ENCODE measurements at places on chromosomes 16 and 17.

GRCh38 chr16:67537270-67537635, 8.6 kb downstream of the RIPOR1 start:
- peak; percentile 30 for DNase-seq

- no peak for DNase-seq
Observed at GRCh38 chr17:63295839-63296590, 150.1 kb downstream of the CYB561 start.

- DNase-seq: no peak
Observed at GRCh38 chr16:85400305-85401205, 212.6 kb upstream of the GSE1 start.

DNA sequence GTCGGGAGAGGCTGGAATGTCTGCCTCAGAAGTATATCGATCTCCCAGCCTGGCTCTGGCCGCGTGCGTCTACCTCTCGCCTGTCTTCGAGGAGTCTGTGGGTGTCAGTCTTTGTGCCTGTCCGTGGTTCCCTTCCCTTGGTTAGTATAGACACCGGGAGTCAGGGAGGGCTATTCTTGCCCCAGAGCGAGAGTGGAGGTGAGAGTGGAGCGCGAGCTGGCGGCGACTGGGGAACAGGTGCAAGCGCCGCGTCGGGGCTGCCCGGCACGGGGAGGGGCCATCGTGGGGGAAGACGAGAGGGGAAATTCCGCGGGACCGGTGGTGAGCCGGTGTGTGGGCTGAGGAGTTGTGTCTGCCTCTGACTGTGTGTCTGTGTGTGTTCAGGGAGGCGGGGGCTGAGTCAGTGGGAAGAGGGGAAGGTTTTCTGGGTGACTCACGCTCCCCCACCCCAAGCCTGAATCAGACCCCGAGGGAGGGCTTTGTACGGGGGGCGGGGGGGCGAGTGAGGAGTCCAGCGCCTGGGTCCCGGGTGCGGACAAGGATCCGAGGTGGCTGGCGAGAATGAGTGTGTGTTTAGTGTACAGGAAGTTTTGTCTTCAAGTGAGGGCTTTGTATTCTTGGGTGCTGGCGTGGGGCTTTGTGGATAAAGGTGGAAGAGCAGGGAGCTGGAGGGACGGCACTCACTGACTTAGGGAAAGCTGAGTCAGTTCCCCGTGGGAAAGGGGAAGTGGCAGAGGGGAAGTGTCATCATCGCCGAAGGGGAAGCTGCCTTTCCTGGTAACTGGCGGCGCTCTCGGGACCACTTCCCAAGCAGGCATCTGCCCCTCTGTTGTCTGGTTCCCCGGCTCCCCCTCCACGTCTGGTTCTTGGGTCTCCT, 8.6 kb downstream of the KDM6B start:
- DNase-seq: peak; percentile 67

- no peak for DNase-seq
Observed at GRCh38 chr16:54493594-54493993, 207.0 kb upstream of the IRX3 start.

GRCh38 chr17:1709971-1710806, at the start of gene TLCD2:
TSS of gene TLCD2 (minus strand) at chr17:1710377. CDS start at chr17:1710242, 135 bp downstream.
- no peak for DNase-seq

DNA sequence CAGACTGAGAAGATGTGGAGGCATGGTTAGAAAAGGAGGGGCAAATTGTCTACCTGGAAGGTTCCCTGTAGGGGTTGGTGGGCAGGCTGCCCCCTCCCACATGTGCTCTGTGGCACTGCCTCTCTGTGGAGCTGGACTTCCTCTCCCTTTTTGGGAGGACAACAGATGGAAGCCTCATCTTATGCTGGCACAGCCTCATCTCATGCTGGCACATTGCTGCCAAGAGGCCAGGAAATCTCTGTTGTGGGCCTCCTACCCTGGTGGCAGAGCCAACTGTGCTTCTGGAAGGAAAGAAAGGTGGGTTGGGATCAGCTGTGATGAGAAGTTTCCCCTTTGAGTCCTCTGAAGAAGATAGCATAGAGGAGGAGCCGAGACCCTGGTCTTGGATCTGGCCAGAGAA, 19.7 kb upstream of the BRD7 start:
- DNase-seq: no peak

GRCh38 chr17:15886804-15887203, 58.1 kb upstream of the ADORA2B start:
- DNase-seq: no peak

GRCh38 chr16:28010671-28011070, 52.8 kb downstream of the GSG1L start:
- DNase-seq: no peak

DNA sequence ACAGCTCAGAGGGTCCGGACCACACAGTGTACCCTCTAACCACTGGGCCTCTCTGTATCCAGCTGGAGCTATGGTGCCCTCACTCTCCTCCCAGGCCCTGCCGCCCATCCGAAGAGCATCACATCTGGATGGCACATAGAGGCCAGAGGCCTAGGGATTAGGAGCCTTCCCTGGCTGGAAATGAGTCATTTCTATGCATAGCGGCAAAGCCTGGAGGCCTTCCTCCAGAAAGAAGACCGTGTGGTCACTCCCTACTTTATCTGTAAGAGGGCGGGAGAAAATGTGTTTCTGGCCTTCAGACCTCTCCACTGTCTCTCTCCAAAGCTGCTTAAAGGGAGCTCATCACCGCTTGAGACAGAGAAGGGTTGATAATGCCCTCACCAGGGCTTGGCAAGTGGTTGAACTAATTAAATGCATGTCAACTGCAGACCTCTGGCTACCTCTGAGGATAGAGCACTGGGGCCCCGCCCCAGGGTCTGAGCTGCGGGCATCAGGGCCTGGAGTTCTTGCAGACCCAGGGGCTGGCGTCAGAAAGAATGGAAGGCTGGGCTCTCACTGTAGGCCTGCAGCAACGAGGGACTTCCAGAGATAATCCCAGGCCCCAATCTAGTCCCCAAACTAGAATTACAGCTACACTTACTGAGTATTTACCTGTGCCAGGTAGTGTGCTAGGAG, 122.2 kb downstream of the IRX5 start:
- no peak for DNase-seq

DNA sequence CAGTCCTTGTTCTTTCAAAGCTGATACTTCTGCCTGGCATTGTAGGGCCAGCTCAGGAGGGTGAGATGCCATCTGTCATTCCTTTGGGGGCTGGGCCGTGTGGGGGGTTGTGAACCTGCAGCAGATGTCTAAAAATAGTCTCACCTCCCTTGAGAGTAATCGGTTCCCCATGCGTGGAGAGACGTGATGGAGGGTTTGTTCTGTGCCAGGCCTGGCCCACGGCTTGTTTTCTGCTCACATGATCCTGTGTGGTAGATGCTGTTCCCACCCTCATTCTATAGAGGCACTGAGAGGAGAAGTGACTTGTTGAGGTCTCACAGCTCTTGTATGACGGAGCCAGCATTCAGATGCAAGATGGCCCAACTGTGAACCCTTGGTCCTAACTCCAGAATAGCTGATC, 4.6 kb downstream of the IRF8 start:
- DNase-seq: no peak

- peak; percentile 63 for DNase-seq
Observed at GRCh38 chr16:55444754-55445485, 34.1 kb upstream of the MMP2 start.

- peak; percentile 43 for DNase-seq
Observed at GRCh38 chr17:20184977-20185619, 175.9 kb downstream of the SPECC1 start.

DNA sequence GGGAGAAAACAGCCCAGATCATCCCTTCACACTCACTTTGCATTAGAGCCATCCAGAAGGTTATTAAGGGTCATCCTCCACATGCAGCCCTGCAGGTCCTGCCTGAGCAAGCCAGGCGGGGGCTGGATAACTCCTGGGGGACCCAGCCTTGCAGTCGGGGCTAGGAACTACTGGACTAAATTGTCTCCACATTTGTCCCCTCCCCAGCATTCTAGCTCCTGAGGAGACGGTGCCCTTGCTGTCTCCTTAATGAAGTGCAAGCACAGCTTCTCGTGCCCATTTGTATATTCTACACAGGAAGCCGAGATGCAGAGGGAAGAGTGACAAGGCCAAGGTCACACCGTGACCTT, 185.2 kb downstream of the C16orf95 start:
- DNase-seq: no peak

DNA sequence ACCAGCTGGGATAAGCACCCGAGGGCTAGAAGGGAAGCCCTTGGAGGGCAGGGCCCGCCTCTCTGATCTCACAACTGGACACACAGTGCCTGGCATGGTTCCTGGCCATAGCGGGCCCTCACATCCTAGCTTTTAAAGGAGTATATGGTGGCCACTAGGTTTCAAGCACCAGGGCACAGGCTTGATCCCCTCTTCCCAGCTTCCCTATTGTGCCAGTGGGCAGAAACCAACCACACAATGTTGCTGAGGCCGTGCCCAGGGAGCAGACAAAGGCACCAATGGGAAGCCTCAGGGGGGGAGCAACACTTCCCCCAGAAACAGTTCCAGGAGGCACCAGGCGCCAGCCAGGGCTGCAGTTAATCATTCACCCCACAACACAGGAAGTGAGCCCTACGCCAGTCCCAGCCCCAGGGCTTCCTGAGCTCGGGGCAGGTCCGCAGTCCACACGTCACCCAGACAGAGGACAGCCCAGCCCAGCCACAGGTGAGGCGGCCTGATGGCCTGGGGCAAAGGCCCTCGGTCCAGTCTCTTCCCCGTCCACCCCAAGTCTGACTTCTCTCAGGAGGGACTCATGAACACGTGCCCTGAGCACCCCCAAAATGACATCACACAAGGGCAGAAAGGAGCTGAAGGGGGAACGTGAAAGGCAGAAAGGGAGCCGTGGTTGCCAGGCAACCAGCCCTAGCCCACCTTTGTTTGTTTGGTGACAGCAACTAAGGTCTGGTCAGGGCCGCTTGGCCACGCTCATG, 12.8 kb downstream of the SMIM5 start:
- peak; percentile 96 for DNase-seq

GRCh38 chr17:45005700-45006099, 37.6 kb upstream of the C1QL1 start:
- DNase-seq: no peak

- no peak for DNase-seq
Observed at GRCh38 chr17:7097940-7098339, 16.7 kb downstream of the ASGR2 start.

- no peak for DNase-seq
Observed at GRCh38 chr17:63647936-63648335, 25.7 kb downstream of the MAP3K3 start.

- no peak for DNase-seq
Observed at GRCh38 chr16:89319886-89320781, 102.6 kb downstream of the ZNF778 start.

- DNase-seq: no peak
Observed at GRCh38 chr17:44820631-44821212, 9.4 kb downstream of the GJC1 start.

GRCh38 chr17:61966191-61966590, 38.4 kb upstream of the INTS2 start:
- no peak for DNase-seq

DNA sequence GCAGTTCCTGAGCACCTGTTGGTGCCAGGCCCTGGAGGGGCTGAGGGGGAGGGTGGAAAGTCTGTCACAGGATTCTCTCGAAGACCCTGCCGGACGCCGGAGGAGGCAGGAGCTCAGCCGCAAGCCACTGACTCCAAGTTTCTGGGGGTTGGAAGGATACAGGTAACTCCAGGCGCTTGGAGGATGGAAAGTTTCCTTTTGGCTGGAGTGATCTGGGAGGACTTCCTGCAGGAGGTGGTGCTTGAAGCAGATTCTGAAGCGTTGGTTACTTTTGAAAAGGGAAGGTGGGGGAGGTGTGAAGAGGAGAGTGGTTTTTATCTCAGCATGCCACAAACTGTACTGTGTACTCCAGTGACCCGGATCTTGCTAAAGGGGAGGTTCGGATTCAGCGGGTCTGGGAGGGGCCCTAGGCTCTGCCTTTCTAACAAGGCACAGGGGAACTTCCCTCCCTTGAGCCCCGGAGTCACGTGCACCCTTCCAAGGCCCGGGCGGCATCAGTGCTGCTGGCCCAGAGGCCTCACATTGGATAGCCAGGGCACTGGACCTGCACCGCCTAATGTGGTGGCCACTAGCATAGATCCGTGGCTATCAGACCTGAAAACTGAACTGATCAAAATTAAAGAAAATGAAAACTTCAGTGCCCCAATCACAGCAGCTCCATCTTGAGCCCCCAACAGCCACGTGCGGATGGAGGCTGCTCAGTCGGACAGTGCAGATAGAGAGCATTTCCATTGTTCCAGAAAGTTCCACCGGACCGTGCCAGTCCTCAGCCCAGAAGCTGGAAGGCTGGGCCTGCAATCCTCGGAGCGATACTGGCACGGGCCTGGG, 42.2 kb upstream of the GSE1 start:
- no peak for DNase-seq

DNA sequence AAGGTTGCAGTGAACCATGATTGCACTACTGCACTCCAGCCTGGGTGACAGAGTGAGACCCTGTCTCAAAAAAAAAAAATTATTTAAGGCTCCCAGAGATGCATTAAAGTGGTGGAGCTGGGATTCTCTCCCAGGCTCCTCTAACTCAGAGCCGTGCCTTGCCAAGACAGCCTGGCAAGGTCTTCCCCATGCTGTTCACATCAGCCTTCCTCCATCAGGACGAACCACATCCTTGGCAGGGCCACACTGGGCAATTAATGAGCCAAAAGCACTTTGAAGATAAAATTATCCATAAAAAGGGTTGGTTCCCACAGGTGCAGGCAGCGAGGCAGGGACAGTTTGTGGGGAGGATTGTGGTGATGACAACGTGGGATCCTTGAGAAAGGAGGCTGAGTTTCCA, 19.8 kb upstream of the BBS2 start:
- no peak for DNase-seq

DNA sequence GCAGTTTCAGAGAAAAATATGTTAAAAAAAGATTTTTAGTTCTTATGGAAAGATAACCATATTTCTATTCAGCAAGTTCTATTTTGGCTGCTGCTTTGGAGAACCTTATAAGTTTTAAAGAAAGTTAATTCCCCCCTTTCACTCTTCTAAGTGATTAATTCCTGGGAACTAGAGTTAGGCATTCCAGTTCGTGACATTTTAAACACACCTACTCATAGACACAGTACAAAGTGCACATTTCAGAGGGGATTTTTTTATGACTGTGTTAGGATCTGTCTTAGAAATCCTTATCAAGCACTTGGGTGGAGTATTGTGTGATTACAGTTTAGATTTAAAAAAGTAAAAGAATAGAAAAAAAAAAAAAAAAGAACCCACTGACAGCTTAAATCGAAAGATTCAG, 3.5 kb upstream of the CDH11 start:
- DNase-seq: no peak

- DNase-seq: peak; percentile 4
Observed at GRCh38 chr17:58757162-58757613, 1.5 kb downstream of the PPM1E start.

DNA sequence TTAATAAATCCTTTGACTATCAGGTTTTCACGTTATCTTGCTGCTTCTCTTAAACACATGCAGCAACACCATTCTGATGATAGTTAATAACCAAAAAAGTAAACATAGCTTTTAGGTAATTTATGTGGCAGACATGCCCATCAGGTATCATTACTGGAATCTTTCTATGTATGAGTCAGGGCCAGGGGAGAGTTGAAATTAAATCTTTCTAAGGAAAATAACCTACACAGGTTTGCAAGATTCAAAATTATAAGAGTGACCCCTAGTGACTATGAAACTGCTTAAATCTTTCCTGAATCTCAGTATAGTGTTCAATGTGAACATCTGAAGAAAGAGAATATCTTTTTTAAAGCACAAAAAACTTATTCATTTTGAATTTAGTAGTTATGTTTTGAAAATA, 666.6 kb downstream of the CDH11 start:
- no peak for DNase-seq

- DNase-seq: no peak
Observed at GRCh38 chr17:67863624-67864247, 38.4 kb downstream of the BPTF start.
